ENCODE measurements at places on chromosomes 6 and 20. TPM values are rescaled to one million over a fixed set of nuclear protein-coding genes. Genes with fewer than 3 reads are reported as not detected.

The PSORS1C1 gene
- total RNA-seq: 1.1 TPM

The RIPOR2 gene
- total RNA-seq: 9.2 TPM

The POU5F1 gene
- total RNA-seq: not detected

The RIPPLY2 gene
- total RNA-seq: not detected

The ZNF831 gene
- total RNA-seq: not detected
